ENCODE measurements at places on chromosomes 6 and 20. TPM values are rescaled to one million over a fixed set of nuclear protein-coding genes. Genes with fewer than 3 reads are reported as not detected.

Gene VIP
- total RNA-seq, result 0.26 TPM

Gene IL17F
- total RNA-seq, result not detected

Gene FOXA2
- not detected for total RNA-seq

Gene RAD21L1
- 0.14 TPM for total RNA-seq

Gene PNLDC1
- 0.11 TPM for total RNA-seq

Gene MCCD1
- not detected for total RNA-seq

Gene MROH8
- total RNA-seq, result 0.28 TPM

Gene RIPOR2
- not detected for total RNA-seq

Gene OR2J1
- not detected for total RNA-seq

- DNase-seq, result no peak
Observed at GRCh38 chr20:8303651-8304050, 171.6 kb downstream of the PLCB1 start.

GRCh38 chr20:58340853-58341252, 31.3 kb downstream of the RAB22A start:
- DNase-seq, result no peak

DNA sequence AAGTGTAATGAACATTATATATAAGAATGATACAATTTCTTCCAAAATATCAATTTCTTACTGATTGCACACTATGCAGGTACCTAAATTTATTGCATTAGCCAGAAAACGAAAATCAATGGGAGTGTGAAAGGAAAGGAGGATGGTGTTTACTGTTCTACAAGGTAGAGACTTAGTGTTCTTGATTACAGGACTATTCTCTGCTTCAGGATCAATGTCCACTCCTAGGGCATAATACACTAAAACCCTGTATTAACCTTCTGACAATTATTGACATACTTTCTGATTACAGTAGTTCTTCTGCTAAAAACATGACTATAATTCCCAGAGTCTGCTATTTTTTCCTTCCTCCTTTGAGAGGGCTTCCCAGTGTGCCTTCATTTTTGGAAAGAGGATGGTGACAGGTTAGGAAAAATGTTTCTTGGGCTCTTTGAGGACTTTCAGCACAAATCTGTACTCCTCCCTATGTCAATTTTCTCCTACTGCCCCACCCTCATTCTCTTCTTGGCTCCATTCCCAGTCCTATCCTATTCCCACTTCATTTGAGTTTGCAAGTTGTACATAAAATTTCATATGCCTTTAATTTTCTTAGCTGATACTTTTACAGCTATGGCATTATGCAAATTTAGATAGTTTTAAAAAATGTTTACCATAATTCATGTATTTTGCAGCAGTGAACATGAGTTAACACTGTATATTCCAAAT, 278.9 kb downstream of the CENPW start:
- DNase-seq, result no peak

GRCh38 chr20:5680192-5680591, 70.0 kb upstream of the SHLD1 start:
- DNase-seq, result no peak

DNA sequence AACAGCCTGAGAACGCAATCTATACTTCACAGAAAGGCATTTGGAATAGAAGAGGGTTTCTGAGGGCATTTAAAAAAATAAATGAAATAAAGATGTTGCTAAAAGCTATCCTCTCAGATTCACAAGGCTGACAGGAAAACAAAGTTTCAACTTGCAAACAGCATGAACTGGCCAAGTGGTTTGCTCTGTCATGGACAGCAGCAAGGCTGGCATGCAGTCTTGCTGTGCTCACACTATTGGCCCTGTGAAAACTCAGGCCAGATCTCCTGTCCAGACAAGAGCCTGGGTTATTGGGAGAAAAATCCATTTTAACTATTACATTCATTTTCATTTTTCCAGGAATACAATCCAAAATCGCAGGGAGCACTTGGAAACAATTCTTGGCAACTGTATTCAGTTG, 506.2 kb upstream of the SLC35B3 start:
- no peak for DNase-seq

- DNase-seq, result no peak
Observed at GRCh38 chr6:135738636-135739035, 112.9 kb upstream of the PDE7B start.

GRCh38 chr20:49594143-49594930, 26.4 kb upstream of the PTGIS start:
- DNase-seq, result no peak

- DNase-seq, result no peak
Observed at GRCh38 chr6:71608646-71609045, 277.7 kb upstream of the RIMS1 start.

DNA sequence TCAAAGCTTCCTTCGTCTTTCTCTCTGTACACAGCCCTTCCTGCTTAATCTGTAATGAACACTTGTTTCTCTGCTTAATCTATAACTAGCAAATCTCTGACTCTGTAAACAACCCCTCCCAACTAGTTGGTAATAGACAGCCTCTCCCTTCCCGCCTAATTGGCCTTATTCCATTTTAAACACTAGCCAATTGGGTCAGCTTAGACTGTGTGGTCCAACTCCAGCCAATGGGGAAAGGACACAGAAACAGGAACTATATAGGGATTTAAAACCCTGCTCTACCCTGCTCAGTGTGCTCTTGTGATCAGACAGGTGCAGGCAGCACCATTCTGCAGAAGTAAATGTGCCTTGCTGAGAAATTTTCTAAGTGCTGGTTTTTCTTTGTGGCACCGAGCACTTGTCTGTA, 18.5 kb downstream of the CHD6 start:
- DNase-seq, result no peak

DNA sequence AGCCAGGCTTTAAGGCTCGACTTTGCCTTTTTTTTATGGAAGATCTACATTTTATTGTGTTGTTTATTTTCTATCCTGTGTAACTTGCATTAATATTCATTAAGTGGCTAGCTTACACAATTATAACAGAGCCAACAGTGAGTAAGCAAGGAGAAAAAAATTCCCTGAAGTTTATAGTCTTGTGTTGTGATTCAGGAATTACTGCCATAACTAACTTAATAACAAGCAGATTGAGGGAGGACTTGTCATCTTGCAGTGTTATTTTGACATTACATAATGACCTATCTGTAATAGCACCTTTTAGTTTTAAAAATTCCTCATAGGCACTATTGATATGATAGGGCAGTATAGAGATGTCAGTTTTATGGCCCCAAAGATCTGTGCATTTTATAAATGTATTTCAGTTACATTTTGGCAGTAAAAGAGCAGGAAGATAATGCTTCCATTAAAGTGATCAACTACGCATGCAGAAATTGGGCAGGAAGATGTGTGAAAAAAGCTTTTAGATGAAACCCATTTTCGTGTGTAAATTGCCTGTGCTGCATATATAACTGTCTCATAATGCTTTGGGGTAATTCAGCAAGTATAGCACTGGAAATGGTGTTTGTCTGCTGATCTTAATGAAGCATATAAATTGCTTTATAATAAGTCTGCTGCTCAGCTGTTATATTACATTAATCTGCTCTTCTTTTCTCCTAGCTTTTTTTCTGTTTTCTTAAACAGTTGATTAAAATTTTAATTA, 123.0 kb downstream of the SMAP1 start:
- no peak for DNase-seq

DNA sequence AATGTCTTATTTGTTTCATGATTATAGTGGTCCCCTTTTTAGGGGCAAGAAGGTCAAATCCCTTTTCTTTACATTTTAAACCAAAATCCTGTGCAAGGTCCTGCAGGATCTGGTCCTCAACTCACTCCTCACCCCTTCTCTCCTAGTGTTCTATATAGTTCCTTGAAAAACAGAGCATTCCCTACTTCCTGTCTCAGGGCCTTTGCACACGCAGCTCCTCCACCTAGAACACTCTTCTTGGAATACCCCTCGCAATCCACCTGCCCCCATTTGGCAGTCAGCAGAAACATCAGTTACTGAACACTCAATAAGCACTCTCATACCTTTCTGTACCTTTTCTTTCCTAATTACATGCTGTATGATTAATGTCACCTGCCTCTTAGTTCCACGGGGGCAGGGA, 3.2 kb upstream of the ATP5F1E start:
- DNase-seq, result no peak

DNA sequence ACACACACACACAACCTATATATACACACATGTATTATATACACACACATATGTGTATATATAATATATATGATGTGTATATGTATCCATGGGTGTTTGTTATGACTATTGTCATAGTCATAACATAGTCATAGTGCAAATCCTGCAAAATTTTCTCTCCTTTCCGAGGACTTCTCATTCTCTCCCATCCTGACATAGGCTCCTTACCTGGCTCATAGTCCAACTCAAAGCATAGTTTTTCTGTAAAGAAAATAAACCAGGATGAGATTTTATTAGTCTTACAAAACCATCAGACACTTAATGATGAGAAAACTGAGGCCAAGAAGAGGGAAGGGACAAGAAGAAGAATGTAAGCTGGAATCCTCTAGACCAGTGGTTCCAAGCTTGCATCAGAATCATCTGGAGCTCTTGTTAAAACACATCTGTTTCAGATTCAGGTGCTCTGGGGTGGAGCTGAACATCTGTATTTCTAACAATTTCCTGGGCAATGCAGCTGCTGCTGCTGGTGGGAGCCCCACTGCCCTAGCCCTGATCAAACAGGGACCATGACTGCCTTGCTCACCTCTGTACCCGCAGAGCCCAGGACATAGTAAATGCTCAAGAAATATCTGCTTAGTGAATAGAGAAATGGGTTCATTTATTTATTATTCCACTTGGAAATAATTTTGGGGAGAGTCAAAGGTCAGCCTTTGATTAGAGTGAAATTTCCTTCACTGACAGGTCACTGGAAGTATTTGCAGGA, 5.3 kb downstream of the TRIM10 start:
- no peak for DNase-seq

DNA sequence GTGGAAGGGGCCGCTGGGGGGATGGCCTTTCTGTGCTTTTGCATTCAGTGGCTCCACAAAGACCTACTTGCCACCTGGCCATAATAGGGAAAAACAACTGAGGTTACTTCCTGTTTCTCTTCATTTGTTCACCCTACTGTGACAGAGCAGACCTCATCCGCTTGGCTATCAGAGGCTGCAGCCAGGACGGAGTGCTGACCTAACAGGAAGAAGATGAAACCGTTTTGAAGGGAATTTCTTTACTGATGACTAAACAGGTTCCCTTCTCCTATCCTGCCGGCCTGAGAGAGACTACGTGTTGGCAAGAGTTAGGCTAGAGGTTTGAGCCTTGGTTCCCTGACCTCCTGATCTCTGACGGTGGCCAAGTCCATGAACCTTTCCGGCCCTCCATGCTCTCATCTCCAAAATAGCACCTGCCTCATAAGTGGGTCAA, 21.3 kb downstream of the PRR18 start:
- DNase-seq, result no peak
